ENCODE measurements at places on chromosomes 3 and 15.
A peak's percentile ranks its signal among the peaks of the same experiment; 100 is the strongest.

- no peak for DNase-seq
Observed at GRCh38 chr3:28406241-28406640, 57.6 kb upstream of the AZI2 start.

- DNase-seq, result no peak
Observed at GRCh38 chr3:54733106-54734006, 194.5 kb downstream of the LRTM1 start.

- no peak for DNase-seq
Observed at GRCh38 chr3:12369029-12369428, 80.2 kb downstream of the PPARG start.

GRCh38 chr15:48267766-48268165 lies 61.7 kb downstream of the SLC12A1 start:
- DNase-seq, result no peak

DNA sequence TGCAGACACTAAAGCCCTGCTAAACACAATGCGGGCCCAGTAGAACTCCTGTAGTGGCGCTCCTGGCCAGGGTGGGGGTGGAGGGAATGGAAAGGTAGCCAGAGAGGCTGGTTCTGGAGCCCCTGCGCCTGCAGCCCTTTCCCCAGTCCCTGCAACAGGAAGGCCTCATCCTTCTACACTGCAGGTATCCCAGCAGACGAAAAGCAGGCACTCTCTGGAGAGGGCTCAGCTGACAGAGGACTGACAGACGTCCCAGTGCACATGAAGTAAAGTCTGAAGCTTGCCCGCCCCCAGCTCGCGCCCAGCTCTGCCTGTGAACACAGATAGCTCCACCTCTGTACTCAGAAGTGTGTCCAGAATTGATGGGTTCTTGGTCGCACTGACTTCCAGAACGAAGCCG lies 46.0 kb downstream of the NSMCE3 start:
- DNase-seq, result no peak

- peak; percentile 82 for DNase-seq
Observed at GRCh38 chr15:71044006-71044405, 71.3 kb upstream of the THSD4 start.

DNA sequence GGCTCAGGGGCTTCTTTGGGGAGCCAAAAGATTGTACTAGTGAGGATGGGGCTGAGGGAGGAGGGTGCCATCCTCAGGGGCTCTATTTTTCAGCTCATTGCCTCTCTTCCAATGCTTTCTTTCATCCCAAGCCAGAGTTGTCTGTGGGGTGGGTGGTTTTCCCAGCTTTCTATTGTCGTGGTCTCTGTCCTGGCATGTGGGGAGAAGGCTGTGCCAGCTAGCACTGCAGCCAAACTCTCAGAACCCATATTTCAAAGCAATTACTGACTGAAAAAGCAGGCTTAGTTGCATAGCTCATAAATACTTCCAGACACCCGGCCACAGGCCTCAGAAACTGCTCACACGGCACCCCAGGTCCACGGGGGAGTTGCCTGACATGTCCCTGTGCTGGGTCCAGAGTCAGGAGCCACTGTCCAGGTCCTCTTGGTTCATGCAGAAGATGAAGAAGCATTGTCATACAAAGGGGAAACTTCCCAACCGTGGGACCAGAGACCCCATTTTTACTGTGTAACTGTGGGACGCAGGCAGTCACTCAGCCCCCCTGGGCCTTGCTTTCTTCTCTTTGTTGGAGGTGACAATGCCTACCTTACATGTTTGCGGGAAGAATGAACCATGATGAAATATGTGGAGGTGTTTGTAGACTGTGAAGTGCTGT lies 27.6 kb downstream of the FGD5 start:
- DNase-seq, result no peak

DNA sequence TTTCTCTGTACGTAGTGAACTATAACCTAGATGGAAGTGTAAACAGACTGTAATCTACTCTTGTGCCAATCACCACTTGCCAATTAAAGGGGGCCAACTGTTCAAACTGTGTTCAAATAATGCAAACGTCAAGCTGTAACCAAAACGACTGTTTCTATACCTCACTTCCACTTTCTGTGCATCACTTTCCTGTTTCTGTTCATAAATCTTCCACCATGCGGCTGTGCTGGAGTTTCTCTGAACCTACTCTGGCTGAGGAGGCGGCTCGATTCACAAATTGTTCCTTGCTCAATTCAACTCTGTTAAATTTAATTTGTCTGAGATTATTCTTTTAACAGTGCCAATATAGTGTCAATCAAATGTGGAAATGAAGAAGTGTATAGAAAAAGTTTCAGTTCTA lies 206.7 kb upstream of the TBC1D5 start:
- DNase-seq, result no peak

GRCh38 chr3:157816896-157817295 lies 289.3 kb downstream of the SHOX2 start:
- no peak for DNase-seq

DNA sequence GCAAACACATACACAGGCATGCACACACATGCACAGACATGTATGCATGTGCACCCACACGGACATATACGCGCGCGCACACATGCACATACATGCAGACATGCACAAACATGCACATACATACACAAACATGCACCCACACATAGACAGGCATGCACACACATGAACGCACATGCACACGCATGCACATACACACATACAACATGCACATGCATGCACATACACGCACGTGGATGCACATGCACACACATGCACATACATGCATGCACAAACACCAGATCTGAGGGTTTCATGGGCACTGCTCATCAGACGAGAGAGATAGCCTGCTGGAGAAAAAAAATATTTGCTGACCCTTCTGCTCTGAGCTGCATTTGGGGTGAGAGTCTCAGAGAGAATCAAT lies 31.7 kb upstream of the NTRK3 start:
- no peak for DNase-seq

- DNase-seq, result no peak
Observed at GRCh38 chr3:23479026-23479425, 275.9 kb downstream of the UBE2E2 start.

GRCh38 chr15:43792761-43793476 lies 799 bp downstream of the SERF2 start:
- DNase-seq, result peak; percentile 34

- DNase-seq, result peak; percentile 2
Observed at GRCh38 chr3:39505866-39506742, 38.6 kb downstream of the MOBP start.

DNA sequence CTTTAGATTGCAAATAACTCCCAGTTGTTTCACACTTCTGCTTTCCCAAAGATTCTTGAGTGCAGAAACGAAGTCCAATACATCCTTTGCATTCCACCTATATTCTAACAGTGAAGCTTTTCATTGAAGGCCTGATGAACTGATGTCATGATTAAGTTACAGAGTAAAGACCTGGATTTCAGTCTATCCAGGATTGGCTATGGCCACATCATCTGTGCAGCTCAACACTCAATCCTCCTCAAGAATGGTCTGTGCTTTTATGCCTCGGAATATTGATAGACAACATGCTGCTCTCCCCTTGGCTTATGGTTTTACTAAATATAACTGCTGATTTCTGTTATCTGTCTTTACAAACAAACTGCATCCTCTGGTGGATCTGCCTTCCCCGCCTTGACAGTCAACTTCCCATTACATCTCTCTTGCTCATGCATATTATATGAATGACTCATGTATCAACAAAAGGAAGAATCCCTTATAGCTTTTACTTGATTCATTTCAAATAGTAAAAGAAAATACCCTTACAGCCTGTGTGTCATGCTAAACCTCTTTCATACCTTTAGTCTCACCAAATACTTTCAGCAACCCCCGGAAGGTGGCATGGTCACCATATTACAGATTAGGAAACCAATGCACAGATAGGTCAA lies 59.5 kb downstream of the SCN11A start:
- peak; percentile 91 for DNase-seq

DNA sequence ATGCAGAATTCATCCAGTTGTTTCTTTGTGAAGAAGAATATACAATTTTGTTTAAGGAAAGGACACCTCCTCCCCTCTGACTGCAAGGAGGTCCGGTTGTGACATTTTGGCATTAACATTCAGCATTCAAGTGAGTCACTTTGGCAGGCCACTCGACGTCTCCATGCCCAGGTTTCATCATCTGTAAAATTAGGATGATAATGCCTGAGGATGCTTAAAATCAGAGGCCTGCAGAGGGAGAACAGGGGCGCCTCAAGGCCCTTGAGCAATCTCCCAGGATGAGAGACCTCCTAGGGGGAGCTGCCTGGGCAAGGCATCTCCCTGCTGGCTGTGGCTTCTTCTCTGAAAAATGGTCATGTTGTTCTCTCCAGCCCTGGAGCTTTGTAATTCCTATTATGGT lies 236.0 kb downstream of the CACNA2D3 start:
- DNase-seq, result no peak

GRCh38 chr3:1515882-1516281 lies 423.1 kb downstream of the CNTN6 start:
- no peak for DNase-seq

DNA sequence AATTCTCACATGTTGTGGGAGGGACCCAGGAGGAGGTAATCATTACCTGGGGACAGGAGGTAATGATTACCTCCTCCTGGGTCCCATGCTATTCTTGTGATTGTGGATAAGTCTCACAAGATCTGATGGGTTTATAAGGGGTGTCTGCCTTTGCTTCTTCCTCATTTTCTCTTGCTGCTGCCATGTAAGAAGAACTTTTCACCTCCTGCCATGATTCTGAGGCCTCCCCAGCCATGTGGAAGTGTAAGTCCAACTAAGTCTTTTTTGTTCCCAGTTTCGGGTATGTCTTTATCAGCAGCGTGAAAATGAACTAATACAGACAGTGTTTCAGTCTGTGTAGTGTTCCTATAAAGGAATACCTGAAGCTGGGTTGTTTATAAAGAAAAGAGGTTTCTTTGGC lies 13.1 kb upstream of the KCTD6 start:
- no peak for DNase-seq

DNA sequence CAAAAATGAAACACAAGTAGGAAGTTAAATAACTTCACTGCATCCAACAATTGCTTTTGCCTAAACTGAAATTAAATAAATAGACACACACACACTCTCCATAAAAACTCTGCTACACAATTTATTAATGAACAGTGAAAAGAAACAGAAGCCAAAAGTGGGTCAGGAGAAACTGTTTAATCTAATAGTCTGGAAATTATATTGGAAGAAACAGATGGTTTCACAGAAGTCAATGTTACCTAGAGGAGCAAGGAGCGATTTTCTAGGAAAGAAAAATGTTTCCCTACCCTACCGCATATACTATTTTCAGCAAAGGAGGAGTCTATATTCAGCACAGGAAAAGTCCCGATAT lies 32.0 kb downstream of the RFTN1 start:
- no peak for DNase-seq

GRCh38 chr15:31280046-31280830 lies 46.4 kb upstream of the KLF13 start:
- DNase-seq, result no peak

GRCh38 chr3:173796890-173797289 lies 399.3 kb downstream of the NLGN1 start:
- DNase-seq, result no peak

- DNase-seq, result no peak
Observed at GRCh38 chr3:140568131-140568530, 109.7 kb upstream of the TRIM42 start.

DNA sequence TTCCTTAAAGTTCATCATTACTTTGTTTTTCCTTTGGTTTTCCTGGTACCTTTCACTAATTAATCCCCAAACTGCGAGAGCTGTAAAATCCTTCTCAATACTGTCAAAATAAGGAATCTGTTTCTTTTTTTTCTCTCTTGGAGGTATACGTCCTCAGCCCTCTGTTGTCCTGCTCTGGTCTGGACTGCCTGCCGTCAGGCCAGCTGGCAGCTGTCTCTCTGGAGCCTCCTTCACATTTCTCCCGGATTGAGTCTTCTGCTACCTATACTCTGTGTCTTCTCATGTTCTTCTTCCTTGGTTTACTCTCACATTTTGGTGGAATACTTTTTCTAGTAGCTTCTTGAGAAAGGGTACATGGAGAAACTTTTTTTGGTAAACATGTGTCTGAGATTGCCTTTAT lies 13.8 kb downstream of the TATDN2 start:
- DNase-seq, result no peak

- DNase-seq, result no peak
Observed at GRCh38 chr3:48422272-48422671, 7.6 kb downstream of the PLXNB1 start.

Data from IMR-90 (cell line).